ENCODE measurements at places on chromosomes 3 and 15.
A peak's percentile ranks its signal among the peaks of the same experiment; 100 is the strongest.

GRCh38 chr15:98567951-98568350, 80.4 kb upstream of the IGF1R start:
- DNase-seq = no peak

DNA sequence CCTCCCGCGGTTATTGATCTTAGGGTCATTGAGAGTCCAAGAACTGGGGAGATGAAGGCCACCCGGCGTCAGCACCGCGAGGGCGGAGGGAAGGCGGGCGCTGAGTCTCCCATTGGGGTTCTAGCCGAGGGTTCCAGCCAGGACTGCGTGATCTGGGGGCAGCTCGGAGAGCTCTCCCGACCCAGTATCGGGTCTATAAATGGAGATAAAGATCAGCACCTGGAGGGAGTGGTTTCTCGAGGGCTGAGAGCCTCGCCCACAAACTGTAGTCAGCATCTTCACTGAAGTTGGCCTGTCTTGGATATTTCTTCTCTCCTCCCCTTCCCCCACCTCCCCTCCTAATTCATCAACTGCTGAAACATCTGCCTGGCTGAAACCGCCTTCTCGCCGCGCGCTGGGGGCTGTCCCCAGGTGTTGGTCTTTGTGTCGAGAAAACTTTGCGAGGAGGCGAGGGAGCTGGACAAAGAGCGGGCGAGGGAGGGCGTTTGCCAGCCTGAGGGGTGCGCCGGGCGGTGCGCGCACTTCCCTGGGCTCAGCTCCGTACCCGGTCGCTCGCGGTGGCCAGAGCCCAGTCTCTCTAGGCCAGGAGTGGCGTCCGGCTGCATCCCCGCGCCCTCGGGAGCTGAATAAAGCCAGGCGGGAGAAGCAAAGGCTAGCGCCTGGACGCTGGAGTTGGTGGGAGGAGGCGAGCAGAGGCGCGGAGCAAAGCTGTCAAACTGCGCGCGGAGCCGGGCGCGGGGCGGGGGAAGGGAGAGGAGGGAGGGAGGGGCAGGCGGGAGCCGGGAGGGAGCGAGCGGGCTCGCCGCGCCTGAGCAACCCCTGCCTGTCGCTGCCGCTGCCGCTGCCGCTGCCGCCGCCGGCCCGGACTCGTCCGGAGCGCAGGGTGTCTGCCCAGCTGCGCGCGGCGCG, at the start of gene ST8SIA2:
ST8SIA2 (plus strand) TSS at position 811 of the 909 bp plus-strand sequence. CDS start 184 bp downstream, outside the sequence.
- peak; percentile 14 for DNase-seq

GRCh38 chr3:64836097-64836496, 148.3 kb upstream of the ADAMTS9 start:
- no peak for DNase-seq

GRCh38 chr3:28792604-28793003, 444.0 kb upstream of the AZI2 start:
- no peak for DNase-seq

DNA sequence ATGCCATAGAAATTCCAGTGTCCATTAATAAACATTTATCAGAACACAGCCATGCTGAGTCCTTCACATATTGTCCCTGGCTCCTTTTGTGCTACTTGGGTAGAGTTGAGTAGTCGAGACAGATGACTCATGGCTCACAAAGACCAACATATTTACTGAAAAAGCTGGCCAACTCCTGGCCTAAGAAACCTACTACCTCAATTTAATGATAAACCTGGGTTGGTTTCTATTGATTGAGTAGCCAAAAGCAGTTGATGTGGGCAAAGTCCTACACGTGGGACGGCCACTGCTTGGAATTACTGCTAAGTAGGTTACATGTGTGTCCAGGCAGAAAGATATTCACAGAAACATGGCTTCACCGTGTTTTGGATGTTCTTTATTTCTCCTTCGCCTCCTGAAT, 402.2 kb downstream of the NR2F2 start:
- no peak for DNase-seq

DNA sequence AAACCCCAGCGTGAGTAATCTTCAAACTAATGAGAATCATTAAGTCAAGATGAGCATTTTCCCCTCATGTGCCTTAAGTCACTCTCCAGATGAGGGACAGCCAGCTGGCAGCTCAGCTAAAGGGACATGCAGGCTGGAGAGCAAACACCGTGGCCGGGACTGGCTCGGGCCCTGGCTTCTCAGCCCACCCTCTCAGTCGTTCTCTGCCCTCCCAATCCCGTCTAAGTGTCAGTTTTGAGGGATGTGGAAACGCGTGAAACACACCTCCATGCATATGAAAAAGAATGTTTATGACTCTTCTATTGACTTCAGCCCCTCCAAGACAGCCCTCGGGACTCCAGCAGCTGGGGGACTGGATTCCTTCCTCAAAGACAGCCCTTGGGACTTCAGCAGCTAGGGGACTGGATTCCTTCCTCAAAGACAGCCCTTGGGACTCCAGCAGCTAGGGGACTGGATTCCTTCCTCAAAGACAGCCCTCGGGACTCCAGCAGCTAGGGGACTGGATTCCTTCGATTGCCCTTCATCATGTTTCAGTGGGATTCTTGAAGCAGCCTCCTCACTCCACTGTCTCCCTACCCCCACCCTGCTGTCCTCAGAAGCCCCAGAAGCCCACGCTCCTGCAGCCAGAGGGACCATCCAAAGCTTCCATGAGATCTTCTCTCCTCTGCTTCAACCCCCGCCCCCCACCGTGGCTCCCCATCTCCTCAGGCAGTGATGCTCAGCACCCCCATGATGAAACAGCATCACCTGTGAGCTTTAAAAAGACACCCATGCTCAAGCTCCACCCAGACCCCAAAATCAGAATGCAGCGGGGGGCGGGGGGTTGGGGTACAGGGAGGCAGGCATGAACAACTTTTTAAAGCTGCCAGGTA, 228.9 kb downstream of the XXYLT1 start:
- no peak for DNase-seq

DNA sequence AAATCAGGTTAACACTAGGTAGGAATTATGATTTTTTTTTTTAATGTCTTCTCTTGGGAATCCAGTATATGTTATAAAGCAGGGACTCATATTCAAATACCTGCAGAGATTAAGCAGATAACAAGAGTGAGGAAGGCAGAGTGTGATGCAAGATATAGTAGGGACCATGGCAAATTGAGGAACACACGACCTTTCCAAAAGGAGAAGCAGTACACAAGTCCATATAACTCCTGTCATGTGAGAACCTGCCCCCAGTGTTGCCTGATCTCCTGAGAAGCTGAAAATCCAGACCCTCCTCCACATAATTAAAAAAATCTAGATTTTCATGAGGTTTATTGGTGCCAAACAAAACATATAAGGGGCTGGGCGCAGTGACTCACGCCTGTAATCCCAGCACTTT, 3.6 kb downstream of the RFC4 start:
- DNase-seq = no peak

GRCh38 chr15:59394166-59394661, 21.5 kb upstream of the MYO1E start:
- DNase-seq = no peak

DNA sequence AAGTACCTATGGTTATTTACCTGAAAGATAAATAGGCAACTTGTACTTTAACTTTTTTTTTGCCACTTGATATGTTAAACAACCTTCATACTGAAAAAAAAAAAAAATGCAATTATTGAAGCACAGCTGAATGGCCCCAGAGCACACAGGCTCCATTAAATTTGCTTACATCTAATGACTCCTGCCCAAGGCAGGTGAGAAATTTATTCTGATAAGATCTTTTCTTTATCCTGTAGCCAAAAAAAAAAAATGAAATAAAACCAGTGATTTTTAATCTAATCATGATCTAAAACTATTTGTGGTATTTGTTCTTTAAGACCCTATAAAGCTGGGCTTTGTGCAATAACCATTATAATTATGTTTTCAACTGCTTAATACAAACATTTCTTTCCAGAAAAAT, 115.7 kb downstream of the DPH6 start:
- no peak for DNase-seq

- DNase-seq = no peak
Measured at GRCh38 chr3:55668359-55668758, 181.3 kb upstream of the WNT5A start.

All from NCI-H1048 (cell line).